Stimulated activated CD4-positive, alpha-beta T cell treated with anti-CD3 and anti-CD28 coated beads, TNF-alpha, amount 100 ng/mL, for 1 hour (primary cell): ENCODE measurements at places on chromosomes 2 and 18.

GRCh38 chr2:44347526-44347925 lies 13.8 kb downstream of the PREPL start:
- no peak for DNase-seq

DNA sequence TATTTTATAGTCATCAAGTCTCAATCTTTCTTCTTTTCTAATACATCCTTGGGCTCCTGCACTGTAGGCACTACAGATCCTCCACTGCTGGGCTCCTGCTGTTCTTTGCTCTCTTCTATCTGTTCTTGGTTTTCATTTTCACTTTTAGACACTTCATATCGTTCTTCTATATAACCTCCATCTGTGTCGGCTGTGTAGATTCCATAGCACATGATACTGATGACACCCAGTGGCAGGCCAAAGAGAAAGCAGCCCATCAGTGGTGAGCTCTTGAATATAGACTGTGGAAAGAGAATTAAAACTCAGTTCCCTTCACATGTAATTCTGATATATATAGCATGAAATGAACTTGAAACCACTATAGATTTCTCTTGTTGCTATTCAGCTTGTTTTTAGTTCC lies 38.0 kb downstream of the TMX3 start:
- DNase-seq, result no peak

- no peak for DNase-seq
These were observed 368.4 kb downstream of the LPIN1 start for GRCh38 chr2:12114816-12115215.

GRCh38 chr2:225584796-225585195 lies 185.3 kb downstream of the NYAP2 start:
- no peak for DNase-seq

- no peak for DNase-seq
These were observed 8.3 kb downstream of the SATB2 start for GRCh38 chr2:199449455-199449854.

DNA sequence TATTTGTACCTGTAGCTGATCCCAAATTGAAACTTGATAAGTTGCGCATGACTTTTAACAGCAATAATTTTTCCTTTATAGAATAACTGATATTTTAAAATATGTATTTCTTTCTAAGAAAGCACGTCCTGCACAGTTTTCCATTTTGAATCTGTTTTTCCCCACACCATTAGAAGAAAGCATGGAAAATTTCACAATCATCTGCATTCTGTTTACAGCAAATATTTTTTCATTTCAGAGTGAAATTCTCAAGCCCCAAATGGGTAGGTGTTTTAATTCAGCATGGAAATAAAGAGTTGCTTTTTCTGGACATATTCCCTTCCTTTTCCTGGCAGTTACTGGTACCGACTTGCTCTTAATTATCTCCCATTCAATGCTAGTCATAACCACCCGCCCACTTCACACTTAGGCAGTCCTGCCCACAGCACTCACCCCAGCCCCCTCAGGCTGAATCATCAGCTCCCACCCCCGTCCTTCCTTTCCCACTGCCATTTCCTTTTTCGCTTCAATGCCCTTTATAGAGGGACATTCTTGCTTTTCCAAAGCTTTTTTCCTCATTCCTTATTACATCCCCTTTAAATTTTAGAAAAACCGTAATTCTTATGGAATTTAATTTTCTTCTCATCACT lies 89.2 kb upstream of the GLS start:
- DNase-seq, result no peak

DNA sequence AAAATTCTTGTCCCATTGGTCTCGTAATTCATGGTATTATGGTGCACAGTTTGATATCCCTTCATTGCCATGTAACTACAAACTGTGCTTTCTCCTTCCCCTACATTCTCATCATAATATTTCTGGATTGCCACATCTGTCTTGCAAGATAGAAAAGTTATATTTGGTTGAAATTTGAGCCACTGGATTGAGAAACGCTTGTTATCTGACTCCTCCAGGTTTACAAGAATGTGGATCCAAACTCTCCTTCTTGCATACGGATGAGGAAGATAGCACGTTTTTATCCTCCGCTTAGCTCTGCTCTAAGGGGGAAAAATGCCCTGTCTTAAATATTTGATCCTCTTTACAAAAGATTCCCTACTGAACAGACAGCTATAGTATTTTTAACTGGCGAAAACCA lies 438.2 kb downstream of the TSN start:
- no peak for DNase-seq

GRCh38 chr2:188576651-188577050 lies 285.0 kb downstream of the GULP1 start:
- DNase-seq, result no peak

GRCh38 chr2:126643972-126644371 lies 12.0 kb upstream of the GYPC start:
- DNase-seq, result no peak

DNA sequence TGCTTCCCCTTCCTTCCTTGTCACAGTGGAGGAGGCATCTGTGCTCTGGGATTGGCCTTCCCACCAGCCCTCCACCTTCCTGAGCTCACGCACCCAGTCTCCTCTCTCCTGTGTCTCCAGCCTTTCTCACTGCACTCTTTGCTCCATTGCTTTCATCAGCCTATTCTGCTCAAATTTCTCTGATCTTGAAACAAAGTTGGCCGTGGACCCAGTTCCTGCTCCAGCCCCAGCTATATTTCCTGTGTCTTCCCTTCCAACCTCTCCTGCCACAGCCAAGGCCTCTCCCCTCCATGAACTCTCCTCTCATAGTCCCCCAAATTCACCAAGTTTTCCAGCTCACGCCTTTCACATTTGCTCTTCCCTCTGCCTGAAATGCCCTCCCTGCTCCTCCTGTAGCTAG lies 226.6 kb upstream of the AGAP1 start:
- DNase-seq, result no peak

GRCh38 chr18:13623348-13623747 lies 103.0 kb downstream of the FAM210A start:
- DNase-seq, result no peak

GRCh38 chr18:22900558-22901238 lies 32.4 kb upstream of the RBBP8 start:
- no peak for DNase-seq

DNA sequence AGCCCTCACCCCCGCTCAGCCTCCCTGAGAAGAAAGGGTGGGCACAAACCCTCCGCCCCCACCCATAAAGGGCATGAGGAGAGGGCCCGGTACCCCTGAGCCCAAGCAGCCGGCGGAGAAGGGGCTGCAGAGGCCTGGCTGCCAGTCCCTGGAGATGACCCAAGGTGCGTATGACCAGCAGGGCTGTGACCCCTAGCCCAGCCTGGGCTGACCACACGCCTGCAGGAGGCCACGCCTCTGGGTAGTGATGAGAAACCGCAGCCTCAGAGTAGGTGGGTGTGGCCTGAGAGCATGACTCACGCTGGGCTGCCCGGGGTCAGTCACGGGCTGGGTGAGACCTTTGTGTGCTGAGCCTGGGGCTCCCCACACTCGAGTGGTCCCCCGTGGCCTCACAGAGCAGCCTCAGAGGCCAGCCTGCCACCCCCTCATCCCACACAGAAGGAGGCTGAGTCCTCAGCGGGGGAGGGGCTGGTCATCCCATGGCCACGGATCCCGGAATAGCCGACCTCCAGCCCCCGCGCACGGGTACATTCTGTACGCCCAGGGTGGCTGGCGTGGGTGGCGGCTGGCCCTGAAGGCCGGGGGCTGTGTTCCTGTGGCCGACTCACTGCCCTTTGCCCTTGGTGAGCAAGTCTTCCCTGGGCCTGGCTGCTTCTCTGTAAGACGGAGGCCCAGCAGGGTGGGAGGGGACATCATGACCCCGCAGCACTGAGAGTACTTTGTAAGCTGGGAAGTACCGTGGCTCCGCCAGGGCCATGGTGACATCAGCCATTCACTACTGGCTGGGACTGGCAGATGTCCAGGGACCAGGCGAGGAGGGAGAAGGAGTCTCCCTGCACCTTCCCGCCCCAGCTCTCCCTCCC lies 110.8 kb upstream of the OTOS start:
- no peak for DNase-seq

DNA sequence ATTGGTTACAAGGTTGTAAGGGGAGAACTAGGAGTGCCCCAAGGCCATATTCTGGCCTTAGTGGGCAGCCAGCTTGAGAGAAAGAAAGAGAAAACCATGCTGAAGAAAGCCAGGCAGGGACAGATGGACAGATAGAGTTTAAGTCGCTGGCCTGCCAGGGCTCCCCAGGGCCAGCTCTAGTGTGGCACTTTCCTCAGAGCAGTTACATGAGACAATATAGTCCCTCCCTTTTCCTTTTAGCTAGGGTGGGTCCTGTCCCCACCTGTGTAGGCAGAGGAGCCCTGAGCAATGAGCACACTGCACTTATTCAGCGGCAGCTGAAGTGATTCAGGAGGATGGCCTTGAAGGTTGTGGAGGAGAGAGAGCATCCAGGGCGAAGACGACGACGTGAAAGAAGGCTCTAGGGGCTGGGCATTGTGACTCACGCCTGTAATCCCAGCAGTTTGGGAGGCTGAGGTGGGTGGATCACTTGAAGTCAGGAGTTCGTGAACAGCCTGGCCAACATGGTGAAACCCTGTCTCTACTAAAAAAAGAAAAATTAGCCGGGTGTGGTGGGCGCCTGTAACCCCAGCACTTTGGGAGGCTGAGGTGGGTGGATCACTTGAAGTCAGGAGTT lies 152.0 kb upstream of the SLC1A4 start:
- DNase-seq, result no peak

DNA sequence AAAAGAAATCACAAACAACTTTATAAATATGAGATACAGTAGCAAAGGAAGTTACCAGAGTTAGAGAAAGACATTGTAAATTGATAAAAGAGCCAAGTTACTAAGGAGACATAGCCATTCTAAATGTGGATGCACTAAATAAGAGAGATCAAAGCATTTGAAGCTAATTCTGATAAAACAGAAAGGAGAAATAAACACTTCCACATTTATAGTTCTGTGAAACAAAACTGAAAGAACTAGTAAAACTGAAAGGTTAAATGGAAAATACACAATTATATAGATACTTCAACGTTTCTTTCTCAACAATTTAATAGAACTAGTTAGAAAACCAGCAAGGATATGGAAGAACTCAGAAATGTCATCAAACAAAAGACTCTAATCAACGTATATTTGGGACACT lies 309.0 kb upstream of the CDH2 start:
- DNase-seq, result no peak

DNA sequence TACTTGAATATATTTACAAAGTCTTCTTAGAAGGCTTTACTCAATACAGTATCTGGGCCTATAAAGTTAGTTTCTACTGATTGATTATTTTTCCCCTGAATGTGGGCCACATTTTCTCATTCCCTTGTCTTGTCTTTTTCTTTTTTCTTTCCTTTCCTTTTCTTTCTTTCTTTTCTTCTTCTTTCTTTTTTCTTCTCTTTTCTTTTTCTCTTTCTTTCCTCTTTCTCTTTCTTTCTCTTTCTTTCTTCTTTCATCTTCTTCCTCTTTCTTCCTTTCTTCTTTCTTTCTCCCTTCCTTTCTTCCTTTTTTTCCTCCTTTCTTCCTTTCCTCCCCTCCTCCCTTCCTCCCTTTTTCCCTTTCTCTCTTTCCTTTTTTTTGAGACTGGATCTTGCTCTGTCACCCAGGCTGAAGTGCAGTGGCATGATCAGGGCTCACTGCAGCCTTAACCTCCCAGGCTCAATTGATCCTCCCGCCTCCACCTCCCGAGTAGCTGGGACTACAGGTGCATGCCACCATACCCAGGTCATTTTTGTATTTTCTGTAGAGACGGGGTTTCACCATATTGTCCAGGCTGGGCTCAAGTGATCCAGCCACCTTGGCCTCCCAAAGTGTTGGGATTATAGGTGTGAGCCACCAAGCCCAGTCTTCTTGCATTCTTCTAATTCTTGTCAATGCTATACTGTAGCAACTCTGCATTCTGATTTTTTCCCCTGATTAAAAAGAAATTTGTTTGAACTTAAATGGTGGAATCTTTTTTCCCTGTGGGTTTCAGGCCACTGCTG lies 133.1 kb upstream of the FBXO11 start:
- DNase-seq, result no peak

DNA sequence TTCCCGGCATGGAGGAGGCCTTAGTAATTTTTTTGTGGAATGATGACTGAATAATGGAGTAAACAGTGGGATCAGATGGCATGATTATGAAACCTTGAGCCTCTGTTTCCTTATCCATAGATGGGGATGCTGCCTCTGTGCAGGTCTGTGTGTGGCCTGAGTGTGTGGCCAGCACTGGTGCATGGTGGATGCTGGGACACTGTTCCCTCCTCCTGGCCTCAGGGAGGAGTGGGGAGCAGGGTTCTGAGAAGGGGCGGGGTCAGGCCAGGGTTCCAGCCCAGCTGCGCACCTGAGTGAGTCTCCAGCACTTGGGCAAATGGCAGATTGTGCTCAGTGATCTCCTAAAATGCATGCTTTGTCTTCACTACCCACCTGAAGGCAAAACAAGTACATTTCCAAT lies 66.4 kb downstream of the DCDC2C start:
- no peak for DNase-seq

DNA sequence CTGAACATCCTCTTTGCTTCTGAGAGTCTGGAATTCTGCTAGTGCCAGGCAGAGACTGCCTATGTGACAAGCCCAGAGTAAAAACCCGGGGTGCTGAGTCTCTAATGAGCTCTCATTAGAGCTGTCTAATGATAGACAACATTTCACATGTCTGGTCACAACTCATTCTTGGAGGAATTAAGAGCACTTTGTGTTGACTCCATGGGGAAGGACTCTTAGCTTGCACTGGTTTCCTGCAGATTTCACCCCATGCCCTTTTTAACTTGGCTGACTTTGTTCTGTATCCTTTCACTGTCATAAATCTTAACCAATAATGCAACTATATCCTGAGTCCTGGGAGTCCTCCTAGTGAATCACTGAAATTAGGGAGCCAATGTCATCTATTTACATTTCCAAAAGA lies 33.5 kb downstream of the FBXO15 start:
- no peak for DNase-seq

DNA sequence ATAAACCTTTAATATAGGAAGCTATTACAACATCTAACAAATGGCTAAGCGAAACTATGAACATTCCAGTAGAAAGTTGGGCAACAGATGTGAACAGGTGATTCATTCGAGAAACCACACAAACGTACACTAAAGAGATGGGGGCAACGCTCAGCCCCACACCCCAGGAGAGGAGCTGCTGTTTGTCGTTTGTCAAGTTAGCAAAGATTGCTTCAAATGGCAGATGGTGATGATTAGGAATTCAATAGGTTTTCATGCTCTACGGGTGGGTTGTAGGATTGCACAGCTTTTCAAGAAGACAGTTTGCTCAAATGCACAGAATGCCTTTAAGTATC lies 154.7 kb upstream of the HDAC4 start:
- DNase-seq, result no peak

GRCh38 chr18:22250591-22250996 lies 81.2 kb downstream of the GATA6 start:
- DNase-seq, result no peak

- DNase-seq, result no peak
These were observed 17.5 kb downstream of the BOD1L2 start for GRCh38 chr18:57164401-57164800.

GRCh38 chr18:26703170-26703930 lies 155.0 kb upstream of the KCTD1 start:
- no peak for DNase-seq

GRCh38 chr2:10428924-10429323 lies 19.2 kb downstream of the ODC1 start:
- DNase-seq, result no peak

- DNase-seq, result no peak
These were observed 241.4 kb downstream of the KCNS3 start for GRCh38 chr2:18119883-18120282.
